Upper lobe of left lung (tissue), 6 donors: ENCODE measurements at places on chromosomes 6 and 20. TPM values are rescaled to one million over a fixed set of nuclear protein-coding genes. Genes with fewer than 3 reads are reported as not detected.

- H3K27me3 ChIP-seq, result no peaks in the 10 kb centered on the region
- DNase-seq, result no peak
- H3K36me3 ChIP-seq, result no peaks in the 10 kb centered on the region
- no peaks in the 10 kb centered on the region for H3K4me1 ChIP-seq
Measured at GRCh38 chr6:12483712-12484111, 193.6 kb downstream of the EDN1 start.

GRCh38 chr6:11370191-11371018 lies 137.9 kb upstream of the NEDD9 start:
- peaks cover 33% of the 10 kb centered on the region for H3K4me1 ChIP-seq
- peak overlapping the region; percentile 90 for H3K27ac ChIP-seq
- DNase-seq, result no peak
- no peaks in the 10 kb centered on the region for H3K27me3 ChIP-seq
- H3K36me3 ChIP-seq, result no peaks in the 10 kb centered on the region
- H3K4me3 ChIP-seq, result no peak overlapping the region

GRCh38 chr6:157047951-157048350 lies 270.8 kb downstream of the ARID1B start:
- H3K4me3 ChIP-seq, result no peak overlapping the region
- no peaks in the 10 kb centered on the region for H3K36me3 ChIP-seq
- no peak overlapping the region for H3K27ac ChIP-seq
- no peaks in the 10 kb centered on the region for H3K27me3 ChIP-seq

The KIFC1 gene
- 1.2 TPM for total RNA-seq

The SOX18 gene
- total RNA-seq, result 70.9 TPM
